ENCODE measurements at places on chromosomes 2 and 18. TPM values are rescaled to one million over a fixed set of nuclear protein-coding genes. Genes with fewer than 3 reads are reported as not detected.

DNA sequence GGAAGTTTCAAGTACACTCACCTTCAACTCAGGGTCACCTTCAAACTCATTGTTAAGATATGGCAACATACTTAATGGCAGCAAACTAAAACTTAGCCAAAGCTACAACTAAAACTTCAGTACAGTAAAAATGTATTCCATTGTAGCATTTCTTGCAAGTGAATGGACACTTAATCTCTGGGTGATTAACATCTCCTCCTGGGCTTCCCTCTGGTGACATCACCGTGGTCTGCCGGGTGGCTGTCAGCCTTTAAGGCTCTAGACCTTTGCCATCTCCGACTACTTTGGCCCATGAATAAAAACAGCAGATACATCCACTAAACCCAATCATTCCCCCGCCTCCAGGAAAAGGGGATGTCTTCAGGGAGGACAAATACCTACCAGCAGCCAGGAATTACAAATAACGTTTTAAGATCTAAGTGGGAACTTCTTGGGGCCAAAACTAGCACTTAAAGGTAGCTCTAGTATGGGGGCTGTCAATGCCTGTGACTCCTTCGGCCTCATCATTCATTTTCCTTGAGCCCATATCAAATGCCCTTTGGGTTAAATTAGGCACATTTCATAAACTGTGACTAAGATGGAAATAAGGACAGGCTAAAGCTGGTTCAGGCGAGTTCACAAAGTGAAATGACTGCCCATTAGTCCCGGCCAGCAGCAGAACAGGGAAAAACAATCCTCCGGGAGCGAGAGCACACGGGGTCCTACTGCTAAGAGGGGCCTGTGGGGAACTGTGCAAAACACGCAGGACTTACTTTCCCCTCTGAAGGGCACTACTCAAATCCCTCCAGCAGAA, 1.1 kb downstream of the TFCP2L1 start:
- DNase-seq = no peak

PPP1R1C gene
- total RNA-seq = 8.8 TPM

DNA sequence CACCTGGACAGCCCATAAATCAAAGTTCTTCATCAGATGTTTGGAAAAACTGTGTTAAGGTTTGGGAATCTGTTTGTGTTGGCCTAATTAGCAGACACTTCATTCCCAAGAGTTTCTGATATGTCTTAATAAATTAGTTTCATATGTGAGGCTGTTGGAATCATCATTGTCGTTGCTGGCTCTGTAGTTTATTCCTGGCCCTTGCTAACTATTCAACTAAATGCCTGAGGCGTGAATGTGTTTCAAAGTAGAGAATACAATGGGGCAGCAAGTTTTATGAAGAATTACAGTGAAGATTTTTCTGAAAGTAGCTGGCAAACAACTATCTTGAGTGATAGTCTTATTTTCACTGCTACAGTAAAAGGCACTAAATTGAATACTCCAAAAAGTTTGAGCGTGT, 141.1 kb downstream of the PARD3B start:
- no peak for DNase-seq

GRCh38 chr18:22739789-22740188, 193.3 kb upstream of the RBBP8 start:
- DNase-seq = no peak

- DNase-seq = no peak
These were observed 15.4 kb upstream of the STAT4 start for GRCh38 chr2:191166111-191166755.

SLC4A5 gene
- 4.7 TPM for total RNA-seq

CXCR1 gene
- not detected for total RNA-seq

Data from mucosa of gallbladder (tissue), 1 donor.